ENCODE measurements at places on chromosomes 5 and 9.
A peak's percentile ranks its signal among the peaks of the same experiment; 100 is the strongest.

DNA sequence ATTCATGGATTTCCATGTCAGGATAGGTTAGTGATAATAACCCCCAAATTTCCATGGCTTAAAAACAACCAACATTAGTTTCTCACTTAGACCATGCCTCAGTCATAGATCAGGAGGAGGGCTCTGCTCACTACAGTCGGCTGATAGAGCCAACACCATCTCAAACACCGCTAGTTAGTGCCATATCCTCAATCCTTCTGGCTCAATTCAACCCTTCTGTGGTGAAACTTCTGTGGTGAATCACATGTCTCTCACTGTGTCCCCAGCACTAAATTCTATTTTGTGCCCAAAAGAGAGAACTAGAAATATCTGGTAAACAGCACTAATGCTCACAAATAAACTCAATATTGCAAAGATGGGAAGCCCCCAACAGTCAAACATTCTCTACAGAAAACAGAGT, 21.1 kb downstream of the ECPAS start:
- no peak for DNase-seq

DNA sequence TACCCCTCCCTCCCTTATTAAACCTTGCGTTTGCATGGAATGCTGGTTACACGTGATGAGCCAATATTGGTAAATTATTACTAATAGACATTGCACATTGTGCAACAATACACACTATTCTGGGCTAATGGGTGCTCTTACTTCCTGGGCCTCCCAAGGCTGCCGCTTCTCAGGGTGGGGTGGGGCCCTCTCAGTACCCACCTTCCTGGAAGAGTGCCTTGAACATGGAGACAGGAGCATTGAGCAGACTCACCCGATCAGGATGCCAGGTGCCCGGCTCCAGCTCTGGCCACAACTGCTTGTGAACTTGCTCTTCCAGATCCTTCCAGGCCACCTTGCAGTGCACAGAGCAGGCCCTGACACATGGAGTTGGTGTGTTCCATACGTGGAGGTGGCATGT, 24.7 kb upstream of the CEP72 start:
- no peak for DNase-seq

DNA sequence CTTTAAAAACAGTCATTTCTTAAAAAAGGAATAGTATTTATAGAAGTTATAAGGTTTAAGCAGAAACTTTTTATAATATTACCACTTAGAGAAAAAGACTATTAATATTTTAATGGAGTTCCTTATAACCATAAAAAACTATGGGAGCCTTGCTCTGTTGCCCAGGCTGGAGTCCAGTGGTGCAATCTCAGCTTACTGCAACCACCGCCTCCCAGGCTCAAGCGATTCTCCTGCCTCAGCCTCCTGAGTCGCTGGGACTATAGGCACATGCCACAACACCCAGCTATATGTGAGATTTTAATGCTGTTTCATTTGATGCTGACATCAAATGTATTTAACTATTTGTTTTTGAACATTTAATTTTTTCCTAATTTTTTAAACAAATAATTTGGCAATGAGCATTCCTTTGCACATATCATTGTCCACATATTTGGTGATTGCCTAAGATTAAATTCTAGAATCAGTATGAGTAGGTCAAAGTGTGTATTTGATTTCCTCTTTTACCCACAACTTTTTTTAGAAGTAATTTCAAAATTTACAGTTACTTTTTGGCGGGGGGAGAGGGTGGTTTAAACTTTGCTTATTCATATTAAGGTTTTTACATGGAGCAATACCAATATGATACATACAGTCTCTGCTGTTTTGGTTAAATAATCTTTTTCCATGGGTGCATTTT, 235.5 kb downstream of the ARHGEF28 start:
- no peak for DNase-seq

GRCh38 chr5:160181965-160182622, 47.2 kb upstream of the FABP6 start:
- DNase-seq, result no peak

- DNase-seq, result peak; percentile 72
Measured at GRCh38 chr5:108681079-108681921, 66.4 kb upstream of the FER start.

- no peak for DNase-seq
Measured at GRCh38 chr5:1445689-1446601, 705 bp upstream of the SLC6A3 start.

DNA sequence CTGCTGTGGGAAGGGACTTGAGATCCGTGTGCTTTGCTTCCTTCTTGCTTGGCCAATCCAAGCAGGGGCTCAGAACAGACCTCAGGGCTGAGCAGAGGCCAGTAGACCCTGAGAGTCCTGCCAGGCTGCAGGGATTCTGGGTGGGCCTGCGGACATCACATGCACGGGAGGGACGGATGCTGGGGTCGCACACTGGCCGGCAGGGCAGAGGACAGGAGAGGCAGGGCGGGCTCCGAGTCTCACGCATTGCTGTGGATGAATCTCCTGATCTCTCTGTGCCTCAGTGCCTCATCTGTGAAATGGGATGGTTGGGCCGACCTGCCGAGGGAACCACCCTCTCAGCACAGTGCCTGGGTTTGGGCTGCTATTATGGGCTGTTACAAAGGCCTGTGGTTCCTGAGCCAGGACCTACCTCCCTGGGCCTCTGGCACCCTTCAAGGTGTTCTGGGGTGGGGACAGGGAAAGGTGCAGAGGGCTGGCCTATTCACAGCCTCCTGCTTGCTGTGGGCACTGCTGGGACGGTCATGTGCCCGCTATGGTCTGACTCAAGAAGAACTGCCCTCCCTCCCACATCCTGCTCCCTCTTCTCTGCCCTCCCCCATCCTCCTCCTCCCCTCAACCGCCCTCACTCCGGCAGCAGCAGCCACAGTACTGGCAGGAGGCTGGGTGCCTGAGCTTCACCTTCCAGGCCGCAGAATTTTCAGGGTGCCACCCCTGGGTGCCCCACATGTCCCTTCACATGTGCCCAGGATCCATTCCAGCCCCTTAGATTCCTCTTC, 43.3 kb downstream of the NCS1 start:
- no peak for DNase-seq

DNA sequence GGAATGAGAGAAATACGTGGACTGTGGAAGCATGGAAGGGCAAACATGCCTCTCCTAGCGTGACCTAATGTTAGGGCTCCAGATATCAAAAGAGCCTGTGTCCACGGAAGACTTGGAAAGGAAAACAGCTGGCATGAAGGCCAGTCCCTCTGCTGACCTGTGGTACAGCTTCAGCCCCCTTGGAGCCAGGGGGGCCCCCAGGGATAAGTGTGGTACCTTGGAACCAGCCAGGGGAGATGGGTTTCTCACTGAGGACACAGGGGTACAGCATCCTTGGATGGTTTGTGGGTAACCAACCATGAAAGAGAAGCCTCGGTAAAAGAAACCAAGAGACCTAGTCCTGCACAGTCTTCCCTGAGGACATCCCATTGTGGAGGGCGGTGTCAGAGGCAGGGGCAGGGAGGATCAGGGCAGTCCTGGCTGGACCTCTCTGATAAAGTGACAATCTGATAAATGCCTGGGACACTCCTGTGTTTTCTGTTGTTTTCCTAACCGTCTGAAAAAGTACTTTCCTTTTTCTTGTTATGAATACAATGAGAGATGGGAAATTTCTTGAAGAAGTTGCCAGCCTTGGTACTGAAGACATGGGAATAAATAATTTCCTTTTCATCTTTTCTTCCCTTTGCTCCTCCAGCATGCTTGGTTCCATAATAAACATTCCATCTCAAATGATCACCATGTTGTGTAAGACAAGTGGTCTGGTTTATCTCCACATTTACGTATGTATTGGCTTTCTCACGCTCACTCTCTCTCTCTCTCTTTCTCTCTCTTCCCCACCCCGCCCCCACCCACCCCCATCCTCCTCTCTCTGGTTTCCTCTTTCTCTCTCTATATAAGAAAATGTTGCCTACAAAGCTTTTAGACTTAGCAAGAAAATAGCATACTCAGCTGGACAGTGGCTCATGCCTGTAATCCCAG, 102.1 kb downstream of the SUSD1 start:
- DNase-seq, result no peak

GRCh38 chr9:76395381-76395780, 1.2 kb upstream of the RFK start:
- DNase-seq, result peak; percentile 7

DNA sequence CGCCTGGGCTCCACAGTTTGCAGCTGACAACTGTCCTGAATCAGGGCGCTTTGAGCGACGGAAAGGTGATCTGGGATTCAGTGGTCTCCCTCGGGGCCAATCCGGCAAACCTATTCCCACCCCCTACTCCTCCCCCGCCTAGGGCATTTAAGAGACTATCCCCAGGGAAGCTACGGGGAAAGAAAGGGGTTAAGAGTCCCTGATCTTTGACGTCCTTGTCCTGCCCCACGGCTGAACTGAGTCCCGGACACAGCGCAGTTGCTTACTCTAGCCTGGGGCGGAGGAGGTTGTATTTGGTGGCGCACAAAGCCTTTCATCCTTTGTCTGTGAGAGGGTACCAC, 3.4 kb downstream of the RORB start:
- peak; percentile 7 for DNase-seq

GRCh38 chr5:144024545-144024944, 145.9 kb downstream of the YIPF5 start:
- no peak for DNase-seq

DNA sequence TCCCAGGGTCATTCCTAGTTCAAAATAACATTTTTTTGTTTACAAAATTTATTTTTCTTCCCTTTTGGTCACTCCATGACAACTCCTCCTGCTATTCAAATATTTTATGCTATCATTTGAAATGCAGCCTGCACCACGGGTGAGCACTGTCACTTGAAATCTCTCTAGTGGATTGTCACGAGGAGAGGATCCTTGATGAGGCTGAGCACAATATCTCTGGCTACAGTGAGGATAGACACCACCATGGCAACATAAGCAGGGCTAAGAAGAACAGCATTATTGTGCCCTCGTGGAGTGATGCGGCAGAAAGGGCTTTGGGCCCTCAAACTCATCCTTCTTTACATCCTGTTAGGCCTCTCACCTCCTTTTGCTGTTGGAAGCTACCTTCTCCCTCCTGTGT, 321.9 kb downstream of the RAB3C start:
- DNase-seq, result no peak

Measured in B cell (primary cell).